ENCODE measurements at places on chromosomes 5 and 9.

GRCh38 chr5:150022158-150022531 is 21.6 kb downstream of the HMGXB3 start:
- DNase-seq = no peak

DNA sequence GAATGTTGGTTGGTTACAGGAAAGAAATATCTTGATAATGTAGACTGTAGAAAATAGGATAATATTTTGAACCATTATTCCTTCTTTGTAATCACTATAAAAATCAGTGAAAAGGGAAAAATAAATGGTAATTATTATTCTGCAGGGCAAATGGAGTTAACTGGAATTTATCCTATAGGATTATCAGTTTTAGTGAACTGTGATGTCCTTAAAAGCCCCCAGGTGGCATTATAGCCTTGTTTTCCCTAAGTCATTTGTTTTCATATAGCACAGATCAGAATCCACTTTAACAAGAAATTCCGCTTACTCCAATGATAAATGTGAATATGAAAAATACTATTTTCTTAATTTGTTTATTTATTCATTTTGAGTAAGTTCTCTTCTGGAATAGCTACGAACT is 26.2 kb upstream of the WDR41 start:
- no peak for DNase-seq

DNA sequence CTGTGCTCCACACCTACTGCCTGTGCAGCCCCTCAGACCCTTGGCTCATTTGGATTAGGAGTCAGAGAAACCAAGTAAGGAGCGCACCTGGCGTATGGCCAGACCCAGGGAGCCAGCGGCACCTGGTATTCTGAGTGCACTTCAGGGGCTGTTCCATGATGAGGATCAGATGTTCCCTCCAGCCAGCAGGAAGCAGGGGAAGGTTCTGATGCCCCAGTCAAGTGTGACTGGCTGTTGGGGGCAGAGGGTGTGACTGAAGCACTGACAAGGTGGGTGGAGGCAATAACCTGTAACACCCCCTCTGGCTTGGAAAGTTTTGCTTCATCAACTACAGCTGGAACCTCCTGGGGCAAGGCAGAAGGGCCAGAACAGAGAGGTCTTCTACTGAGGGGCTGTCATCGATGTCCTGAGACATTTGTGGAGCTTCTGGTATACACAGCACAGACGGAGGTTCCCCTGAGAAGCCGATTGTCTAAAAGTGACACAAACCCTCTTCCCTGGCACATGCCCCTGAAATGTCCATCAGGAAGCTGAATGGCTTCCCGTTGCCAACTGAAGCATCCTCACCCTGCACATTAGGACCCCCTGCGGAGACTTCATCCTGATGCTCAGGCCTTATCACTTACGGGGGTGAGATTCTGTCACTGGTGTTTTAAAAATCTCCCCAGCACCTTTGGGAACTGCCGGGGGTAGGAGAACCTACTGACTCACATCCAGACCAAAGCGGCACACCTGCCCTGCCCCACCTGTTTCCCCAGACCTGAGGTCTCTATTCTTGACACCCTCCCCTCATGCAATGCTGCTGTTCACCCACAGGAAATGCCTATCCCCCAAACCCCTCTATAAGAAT is 21.1 kb downstream of the TRAF1 start:
- DNase-seq = no peak

DNA sequence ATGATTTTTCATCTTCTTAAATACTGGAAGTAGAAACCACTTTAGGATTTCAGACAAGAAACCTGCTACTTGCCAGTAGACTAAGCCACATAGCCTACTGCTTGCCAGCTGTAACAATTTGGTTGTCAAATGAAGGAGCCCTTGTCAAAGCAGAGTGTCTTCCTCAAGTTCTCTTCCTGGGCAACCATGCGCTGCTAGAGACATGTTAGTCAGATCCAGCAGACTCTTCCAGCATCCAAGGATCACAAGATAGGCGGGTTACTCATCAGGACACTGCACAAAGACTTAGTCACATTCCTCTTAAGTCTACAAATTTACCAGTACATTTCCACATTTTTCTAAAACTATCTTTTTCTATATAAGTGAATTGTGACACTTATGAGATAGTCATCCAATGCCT is 24.4 kb downstream of the SKIC3 start:
- DNase-seq = no peak

DNA sequence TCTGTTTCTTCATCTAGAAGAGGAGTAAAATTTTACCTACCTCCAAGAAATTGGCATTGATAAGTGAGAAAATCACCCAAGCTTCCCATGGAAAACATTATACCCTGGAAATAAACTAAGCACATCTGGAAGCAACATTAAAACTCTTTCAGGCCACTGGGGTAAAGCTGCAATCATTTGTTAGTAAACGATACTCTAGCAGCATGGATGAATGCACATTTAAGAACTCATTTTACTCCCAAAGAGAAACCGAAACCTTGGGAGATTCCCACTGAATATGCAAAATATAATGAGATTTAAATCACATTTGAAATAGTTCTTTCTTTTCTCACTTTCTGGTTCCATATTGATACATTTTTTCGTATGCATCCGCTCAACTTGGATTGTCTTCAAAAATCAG is 467.5 kb downstream of the EFNA5 start:
- DNase-seq = no peak

- DNase-seq = no peak
Measured at GRCh38 chr5:178201221-178201926, 3.0 kb upstream of the HNRNPAB start.
